Forelimb muscle (tissue), 1 donor: ENCODE measurements at places on chromosomes 7 and 10.
A peak's percentile ranks its signal among the peaks of the same experiment; 100 is the strongest.

DNA sequence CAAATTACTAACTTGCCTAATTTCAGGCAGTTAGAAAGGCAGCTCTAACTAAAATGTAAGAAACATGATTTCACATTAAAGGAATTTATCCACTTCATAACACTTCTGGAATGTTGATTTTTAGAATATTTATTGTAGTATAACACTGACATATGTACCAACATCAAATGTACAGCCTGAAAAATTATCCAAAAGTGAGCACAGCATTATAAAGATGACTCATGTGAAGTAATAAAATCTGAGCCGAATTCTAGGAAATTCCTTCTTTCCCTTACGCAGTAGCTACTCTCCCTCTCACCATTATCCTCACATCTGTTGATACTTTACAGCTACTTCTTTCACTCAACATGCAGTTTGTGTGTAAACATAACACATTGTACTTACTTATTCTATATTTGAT lies 610.6 kb downstream of the ZWINT start:
- no peak for DNase-seq

DNA sequence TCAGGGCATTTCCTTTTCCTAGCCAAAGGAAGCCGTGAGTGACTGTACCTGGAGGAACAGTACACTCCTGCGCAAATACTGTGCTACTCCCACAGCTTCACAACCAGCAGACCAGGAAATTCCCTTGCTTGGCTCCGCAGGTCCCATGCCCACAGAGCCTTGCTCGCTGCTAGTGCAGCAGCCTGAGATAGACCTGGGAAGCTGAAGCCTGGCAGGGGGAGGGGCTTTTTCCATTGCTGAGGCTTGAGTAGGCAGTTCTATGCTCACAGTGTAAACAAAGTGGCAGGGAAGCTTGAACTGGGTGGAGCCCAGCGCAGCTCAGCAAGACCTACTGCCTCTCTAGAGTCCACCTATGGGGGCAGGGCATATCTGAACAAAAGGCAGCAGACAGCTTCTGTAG lies 291.2 kb downstream of the HGF start:
- DNase-seq = no peak

- no peak for DNase-seq
Measured at GRCh38 chr10:7662522-7662921, 4.2 kb downstream of the ITIH5 start.

GRCh38 chr10:6202098-6202683 lies 541 bp upstream of the PFKFB3 start:
- DNase-seq = no peak

- no peak for DNase-seq
Measured at GRCh38 chr7:74287303-74288033, 1.7 kb upstream of the CLIP2 start.

- DNase-seq = no peak
Measured at GRCh38 chr10:88733215-88733614, 26.6 kb upstream of the LIPN start.

GRCh38 chr7:121116396-121116795 lies 127.9 kb downstream of the CPED1 start:
- DNase-seq = no peak

GRCh38 chr10:99888622-99889021 lies 106.2 kb downstream of the ABCC2 start:
- DNase-seq = no peak

DNA sequence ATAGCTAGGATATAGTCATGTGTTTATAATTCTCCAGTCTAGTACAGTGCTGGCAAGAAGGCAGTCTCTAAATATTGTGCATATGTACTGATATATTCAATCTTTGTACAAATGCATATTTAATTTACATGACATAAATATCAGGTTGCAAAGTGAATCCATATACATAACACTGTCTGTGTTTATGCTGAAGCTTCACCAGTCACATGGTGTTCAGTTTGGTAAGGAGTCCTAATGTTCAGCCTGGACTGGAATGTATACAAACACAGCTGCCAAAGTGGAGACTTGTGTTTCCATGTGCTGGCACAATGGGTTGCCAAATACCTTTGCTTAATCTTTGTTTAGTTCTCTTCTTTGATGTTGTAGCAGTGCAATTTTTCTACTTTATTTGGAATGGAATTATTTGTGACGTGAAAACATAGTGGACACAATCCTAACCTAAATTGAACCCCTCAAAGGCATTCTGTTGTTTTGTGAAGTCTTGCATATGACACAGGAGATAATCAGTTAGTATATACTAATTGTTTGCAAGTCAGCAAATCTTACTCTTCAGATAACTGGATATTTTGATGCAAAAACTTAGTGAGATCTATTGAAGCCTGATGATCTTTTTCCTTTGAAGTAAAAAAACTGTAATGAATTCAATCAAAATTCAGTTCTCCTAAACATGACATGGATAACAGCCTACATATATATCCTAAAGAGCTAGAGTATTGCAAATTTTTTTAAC lies 17.3 kb upstream of the ARL4A start:
- no peak for DNase-seq

- no peak for DNase-seq
Measured at GRCh38 chr10:22250897-22251660, 33.3 kb upstream of the EBLN1 start.

- no peak for DNase-seq
Measured at GRCh38 chr7:150325110-150325611, 1.8 kb upstream of the ACTR3C start.

GRCh38 chr7:88268051-88268450 lies 38.6 kb downstream of the STEAP4 start:
- no peak for DNase-seq

- DNase-seq = no peak
Measured at GRCh38 chr10:77360835-77361234, 276.8 kb downstream of the KCNMA1 start.

DNA sequence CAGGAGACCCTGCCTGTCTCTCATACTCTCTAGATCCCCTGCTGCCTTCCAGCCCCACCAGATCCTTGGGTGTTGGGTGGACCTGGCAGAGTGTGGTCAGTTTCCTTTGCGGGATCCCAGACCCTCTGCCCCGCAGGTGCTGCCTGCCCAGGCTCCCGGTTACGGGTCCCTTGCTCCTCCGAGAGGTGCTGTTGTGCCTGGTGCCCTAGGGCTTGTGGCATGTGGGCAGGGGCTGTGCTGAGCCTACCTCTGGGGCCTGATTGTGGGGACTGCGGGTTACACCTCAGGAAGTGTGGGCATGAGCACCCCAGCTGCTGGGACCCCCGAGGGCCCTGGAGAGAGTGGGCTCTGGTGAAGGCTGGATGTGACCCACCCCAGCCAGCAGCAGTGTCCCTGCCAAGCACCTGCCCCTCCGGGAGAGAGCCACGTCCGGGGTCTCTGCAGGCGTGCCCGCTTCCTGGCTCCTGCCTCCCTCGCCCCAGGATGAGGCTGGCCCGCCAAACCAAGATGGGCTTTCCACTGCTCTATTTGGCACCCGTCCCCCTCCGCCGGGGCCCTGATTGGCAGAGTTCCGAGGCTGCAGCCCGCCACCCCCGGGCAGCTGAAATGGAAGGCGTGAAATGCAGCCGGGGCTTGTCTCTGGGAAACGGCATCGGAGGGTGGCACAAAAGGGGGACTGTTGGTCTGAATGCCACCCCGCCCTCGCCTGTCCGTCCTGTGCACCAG lies 17.0 kb downstream of the CLIP2 start:
- DNase-seq = no peak

- no peak for DNase-seq
Measured at GRCh38 chr7:159042581-159043101, 102.0 kb downstream of the VIPR2 start.

DNA sequence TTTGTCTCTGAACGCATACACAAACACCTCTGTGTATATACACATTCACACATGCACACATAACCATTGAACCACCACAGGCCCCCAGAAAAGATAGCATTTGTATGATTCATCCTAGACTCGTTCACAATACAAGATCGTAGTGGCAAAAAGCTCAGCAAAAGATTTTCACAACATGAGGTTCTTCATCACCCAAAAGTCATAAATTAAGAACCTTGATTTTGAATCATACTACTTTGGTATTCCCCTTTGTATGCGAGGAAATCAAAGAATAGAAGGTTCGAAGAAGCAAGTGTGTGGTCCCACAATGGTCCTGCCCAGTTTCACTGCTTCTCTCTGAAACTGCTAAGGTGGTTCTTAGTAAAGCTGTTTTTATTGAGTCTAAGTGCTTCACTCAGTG lies 200.7 kb downstream of the CELF2 start:
- DNase-seq = no peak

GRCh38 chr7:142717453-142717852 lies 31.8 kb upstream of the PRSS1 start:
- no peak for DNase-seq

DNA sequence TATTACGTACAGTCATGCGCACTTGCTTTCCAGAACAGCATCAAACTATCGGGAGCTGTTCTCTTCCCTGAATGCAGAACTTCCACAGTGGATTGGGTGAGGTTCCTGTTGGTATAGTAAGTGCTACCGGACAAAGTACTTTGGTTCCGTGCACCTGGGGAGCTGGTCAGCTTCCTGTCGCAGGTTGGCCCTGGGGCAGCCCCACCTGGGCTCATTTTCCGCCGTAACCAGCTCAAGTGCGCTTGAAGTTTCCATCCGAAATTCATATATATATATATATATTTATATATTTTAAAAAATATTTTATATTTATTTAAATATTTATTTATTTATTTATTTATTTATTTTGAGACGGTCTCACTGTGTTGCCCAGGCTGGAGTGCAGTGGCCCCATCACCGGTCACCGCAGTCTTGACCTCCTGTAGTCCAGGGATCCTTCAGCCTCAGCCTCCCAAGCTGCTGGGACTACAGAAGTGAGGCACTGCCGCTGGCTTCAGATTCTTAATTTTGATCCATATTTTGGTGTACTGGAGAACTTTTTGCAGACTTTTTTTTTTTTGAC lies 6.5 kb downstream of the SCART1 start:
- DNase-seq = no peak

- DNase-seq = no peak
Measured at GRCh38 chr7:44634839-44635591, 28.6 kb downstream of the OGDH start.

DNA sequence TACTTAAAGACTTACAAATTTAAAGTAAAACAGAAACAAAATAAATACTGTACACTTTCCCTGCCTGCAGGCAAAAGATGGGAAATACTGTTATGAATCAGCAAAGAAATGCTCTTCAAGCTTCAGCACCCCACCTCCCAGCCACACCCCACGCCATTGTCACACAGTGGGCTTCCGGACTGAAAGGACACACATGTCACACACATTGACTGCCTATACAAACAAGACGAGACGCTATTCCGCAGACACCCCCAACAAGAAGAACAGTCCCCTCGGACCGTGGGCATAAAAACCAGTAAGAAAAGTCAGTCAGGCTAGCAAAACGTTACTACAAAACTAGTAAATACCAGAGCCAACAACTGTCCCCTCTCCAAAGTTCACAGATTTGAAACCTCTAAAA lies 22.2 kb upstream of the PARP12 start:
- no peak for DNase-seq

DNA sequence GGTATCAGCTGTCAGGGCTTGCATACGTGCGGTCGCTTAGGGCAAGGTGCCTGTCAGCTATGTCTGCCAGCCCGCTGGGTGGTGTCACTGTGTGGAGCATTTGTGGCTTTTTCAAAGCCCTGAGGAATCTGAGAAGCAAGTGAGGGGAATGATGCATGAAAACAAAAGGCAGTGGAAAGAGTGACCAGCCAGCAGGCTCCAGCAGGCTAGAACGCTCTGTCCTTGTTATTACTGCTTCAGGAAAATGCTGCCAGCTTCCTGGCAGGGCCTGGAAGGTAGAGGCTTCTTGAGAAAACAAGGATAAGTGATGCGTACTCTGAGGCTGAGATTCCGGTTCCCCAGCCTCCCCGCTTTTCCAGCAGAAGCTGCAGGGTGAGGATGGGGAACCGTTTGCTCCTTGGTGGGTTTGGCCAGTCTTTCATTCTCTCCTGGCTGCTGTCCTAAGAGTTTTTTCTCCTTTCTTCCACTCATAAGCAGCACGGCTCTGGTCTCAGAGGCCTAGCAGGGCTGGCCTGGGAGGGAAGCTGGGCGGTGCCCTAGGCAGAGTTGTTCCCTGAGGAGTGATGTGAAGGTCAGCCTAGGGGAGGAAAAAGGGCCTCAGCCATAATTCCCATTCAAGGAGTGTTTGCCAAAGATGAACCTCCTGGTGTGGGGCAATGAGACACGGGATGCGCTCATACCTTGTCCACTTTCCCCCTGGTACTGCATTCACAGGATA lies 42.8 kb upstream of the MKLN1 start:
- no peak for DNase-seq

DNA sequence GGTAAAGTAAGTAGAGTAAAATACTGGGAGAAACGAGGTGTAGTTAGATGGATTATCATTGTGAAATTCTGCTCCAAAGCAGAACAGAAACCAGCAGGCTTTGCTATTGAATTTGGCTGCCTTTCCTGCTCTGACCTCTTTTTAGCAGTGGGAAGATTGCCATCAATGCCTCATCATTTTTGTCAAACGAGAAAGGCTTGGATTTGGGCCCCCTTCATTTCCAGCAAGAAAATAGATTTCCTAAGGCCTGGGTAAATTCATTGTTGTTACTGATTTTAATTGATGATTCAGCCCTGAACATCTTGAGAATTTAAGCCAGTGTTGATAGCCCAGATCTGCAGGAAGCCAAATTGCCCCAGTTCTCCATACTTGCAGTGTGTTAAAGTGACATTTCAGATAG lies 35.2 kb upstream of the ASAH2 start:
- DNase-seq = peak; percentile 80

DNA sequence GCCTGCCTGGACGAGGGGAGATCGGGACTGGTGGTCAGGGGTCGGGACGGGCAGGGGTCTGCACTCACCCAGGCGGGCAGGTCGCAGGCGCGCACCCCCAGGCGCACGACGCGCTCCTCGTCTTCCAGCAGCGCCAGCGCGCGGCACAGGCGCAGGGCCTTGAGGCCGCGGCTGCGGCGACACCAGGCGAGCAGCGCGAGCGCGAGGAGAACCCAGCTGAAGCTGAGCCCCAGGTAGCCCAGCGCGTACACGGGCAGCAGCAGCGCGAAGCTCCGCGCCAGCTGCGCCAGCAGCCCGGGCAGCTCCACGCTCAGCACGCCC lies 328 bp downstream of the ESYT2 start:
- DNase-seq = no peak

DNA sequence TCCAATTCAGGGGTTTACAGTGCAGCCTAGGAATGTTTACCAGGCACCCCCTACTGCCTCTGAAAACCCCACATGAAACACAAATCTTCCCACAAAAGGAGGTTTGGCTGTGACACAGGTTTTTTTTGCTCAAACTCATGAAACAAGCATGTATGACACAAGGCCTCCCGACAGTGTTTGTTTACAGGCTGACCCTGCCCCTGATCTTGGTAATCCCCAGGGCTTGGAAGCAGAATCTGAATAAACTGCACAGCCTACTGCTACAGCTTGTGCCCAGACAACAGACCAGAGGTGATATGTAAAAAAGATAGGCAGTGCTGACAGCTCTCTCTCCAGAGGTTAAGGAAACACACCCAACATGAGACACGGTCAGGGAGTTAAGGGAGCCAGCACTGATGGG lies 184.2 kb downstream of the KMT2E start:
- no peak for DNase-seq

- DNase-seq = no peak
Measured at GRCh38 chr7:5397736-5398135, 25.9 kb downstream of the TNRC18 start.

GRCh38 chr7:12827219-12827821 lies 139.9 kb downstream of the ARL4A start:
- DNase-seq = no peak

GRCh38 chr10:47182934-47183703 lies 116.9 kb upstream of the GDF10 start:
- no peak for DNase-seq
